ENCODE measurements at places on chromosomes 5 and 9.

DNA sequence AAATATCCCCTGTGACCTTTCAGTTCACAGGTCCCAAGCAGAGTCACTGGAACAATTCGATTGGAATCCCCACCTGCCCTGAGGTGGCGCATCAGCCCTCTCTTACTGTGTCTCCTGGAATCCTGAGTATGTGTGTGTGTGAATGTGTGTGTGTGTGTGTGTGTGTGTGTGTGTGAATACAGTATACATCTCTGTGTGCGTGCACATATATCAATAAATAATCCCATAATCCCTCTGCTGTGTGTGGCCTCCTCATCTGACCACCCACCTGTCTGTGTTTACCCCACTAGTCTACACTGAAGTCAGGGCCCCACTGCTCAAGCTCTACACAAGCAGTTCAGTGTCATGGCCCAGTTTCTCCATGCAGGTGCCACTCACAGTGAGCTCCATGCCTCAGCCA lies 187.4 kb downstream of the ERCC6L2 start:
- DNase-seq = no peak

DNA sequence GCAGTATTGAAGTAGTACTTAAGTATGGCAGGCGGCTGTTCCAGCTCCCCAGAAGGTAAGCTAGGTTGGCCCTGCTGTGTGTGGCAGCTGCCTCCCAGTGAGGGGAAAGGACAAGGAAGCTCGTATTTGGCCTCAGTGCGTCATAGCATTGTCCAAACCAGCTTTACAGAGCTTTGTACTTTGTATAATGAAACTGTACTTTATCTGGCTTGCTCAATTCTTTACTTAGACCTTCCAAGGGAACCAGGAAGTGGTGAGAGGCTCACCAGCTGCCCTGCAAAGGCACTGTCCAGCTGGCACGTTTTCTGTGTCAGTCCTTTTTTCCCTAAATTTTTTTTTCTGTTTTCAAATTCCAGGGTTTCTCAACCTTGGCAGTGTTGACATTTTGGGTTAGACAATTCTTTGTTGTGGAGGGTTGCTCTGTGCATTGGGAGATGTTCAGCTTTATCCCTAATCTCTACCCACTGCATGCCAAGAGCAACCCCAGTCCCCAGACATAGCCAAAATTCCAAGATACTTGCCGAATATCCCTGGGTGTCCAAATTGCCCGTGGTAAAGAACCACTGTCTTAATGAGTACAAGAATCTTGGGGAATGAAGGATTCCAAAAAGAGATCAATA lies 474.5 kb downstream of the LRRC70 start:
- no peak for DNase-seq

DNA sequence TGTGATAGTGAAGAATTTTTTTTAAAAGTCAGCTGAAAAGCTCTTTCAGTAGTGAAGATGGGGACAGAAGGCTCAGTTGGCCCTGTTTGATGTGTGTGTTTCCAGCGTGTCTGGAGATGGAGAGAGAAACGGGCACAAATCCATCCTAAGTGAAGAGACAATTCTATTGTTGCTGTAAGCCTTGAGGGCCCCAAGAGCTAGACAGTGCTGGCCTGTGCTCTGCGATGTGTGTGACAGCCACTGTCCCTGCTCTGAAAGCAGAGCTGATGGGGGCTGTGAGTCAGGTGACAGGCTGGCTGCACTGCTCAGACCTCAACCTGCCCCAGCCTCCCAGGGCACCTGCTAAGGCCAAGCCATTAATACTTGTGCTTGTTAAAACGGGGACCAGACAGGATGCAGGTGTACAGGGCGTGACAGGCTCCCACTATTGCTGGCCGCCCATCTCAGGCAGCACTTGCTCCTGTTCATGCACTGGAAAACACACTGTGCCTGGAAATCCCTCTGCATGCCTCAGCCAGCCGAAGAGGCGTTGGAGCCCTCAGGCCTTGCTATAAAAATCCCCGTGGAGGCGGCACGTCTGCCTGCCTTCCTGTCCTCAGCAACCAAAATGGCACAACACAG lies 44.6 kb upstream of the SEMA4D start:
- no peak for DNase-seq

- peak; percentile 96 for DNase-seq
These were observed 18.4 kb upstream of the ERCC6L2 start for GRCh38 chr9:95857124-95857523.

GRCh38 chr9:34994260-34994899 lies 4.8 kb downstream of the DNAJB5 start:
- DNase-seq = peak; percentile 48

- DNase-seq = no peak
These were observed 107.2 kb upstream of the ZNF462 start for GRCh38 chr9:106755736-106756135.

- DNase-seq = no peak
These were observed 239.5 kb upstream of the MAP3K1 start for GRCh38 chr5:56575821-56576220.

GRCh38 chr5:132708645-132709044 lies 28.7 kb downstream of the KIF3A start:
- DNase-seq = no peak

DNA sequence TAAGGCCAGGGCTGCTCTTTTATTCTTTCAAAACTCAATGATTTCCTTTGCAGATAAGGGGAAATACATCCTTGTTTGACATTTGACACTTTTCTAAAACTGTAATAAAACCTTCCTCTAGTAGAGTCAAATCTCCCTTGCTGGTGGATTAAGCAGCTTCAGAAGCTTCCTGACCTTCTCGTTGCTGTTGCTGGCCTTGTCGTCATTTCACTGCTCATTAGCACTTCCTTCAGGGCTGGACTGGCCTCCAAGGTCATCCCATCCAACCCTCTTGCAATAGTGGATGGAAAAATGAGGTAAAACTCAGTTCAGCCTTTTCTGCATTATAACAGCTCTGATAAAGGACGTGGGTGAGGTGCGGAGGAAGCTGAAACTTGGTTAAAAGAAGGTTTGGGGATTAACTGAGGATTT lies 1.1 kb upstream of the ADAMTSL1 start:
- no peak for DNase-seq

All from fibroblast of skin of right quadriceps (primary cell).